ENCODE measurements at places on chromosomes 3 and 15. TPM values are rescaled to one million over a fixed set of nuclear protein-coding genes. Genes with fewer than 3 reads are reported as not detected.

The ZXDC gene
- 53.5 TPM for total RNA-seq

The NBEAL2 gene
- 39.7 TPM for total RNA-seq

The MAP1A gene
- total RNA-seq: 39.4 TPM

The TM4SF1 gene
- 227 TPM for total RNA-seq

The KIAA1143 gene
- total RNA-seq: 16.9 TPM

The RARRES1 gene
- 63.8 TPM for total RNA-seq

The SLCO2A1 gene
- total RNA-seq: 7.9 TPM

The LTK gene
- total RNA-seq: 0.81 TPM

The GOLGA6L7 gene
- not detected for total RNA-seq

The LMCD1 gene
- total RNA-seq: 813 TPM

The AADACL2 gene
- not detected for total RNA-seq

- no peak for DNase-seq
These were observed 14.5 kb downstream of the RTP4 start for GRCh38 chr3:187382609-187383151.

DNA sequence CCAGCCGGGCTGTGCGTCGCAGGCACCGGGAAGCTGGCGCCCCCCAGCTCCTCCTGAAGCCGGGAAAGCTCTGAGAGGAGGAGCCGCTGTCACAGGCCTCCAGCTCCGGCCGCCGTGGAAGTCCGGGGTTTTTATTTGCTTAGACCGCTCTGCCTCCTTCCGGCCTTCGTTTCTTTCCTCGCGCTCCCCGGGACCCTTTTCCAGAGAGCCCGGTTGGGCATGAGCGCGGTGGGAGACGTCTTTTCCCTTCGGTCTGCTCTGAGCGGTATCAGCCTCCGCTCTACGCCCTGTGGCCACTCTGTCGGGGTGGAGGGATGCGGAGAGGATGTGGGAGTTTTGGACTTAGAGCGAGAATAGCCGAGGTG is 559 bp downstream of the SENP5 start:
- no peak for DNase-seq

DNA sequence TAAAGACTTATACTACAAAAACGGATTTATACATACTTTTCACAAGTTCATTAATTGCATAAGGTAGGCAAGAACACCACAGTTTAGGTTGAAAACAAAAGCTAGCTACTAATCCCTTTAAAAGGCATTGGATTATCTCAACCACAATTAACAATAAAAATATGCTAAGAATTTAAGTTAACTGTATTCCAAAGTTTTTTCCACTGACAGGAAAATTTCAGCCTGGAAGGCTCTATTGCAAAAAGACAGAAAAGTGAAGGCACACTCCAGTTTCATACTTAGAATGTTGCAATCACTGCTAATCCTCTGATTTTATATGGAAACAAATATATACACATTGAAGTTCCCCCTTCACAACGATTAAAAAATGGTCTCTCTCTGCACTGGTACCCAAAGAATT is 71.5 kb downstream of the TJP1 start:
- DNase-seq: no peak

DNA sequence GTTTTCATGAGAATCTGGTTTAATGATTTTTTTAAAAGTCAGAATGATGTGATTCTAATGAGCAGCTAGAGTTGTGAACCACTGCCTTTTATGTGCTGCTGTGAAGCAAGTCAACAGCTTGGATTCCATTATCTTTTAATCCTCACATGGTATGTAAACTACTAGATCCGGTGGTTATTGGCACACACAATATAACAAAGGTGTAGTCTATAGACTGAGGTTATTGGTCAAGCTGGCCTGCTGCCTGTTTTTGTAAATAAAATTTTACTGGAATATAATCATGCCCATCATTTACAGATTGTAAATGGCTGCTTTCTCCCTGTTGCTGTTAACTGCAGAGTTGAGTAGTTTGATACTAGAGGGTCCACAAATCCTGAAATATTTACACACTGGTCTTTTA is 103.1 kb downstream of the OTOL1 start:
- DNase-seq: no peak

DNA sequence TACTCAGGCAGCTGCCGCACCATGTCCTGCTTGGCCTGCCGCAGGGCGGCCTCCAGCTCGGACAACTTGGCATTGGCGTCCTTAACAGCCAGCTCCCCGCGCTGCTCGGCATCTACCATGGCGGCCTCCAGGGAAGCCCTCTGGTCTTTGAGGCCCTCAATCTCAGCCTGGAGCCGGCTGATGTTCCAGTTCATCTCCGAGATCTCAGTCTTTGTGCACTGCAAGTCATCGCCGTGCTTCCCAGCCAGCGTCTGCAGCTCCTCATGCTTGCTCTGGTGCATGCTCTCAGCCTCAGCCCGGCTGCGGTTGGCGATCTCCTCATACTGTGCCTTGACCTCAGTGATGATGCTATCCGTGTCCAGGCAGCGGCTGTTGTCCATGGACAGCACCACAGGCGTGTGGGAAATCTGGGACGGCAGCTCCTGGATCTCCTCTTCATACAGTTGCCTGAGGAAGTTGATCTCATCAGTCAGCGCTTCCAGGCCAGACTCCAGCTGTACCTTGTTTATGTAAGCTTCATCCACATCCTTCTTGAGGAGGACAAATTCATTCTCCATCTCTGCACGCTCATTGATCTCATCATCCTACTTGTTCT is 15.5 kb upstream of the PSTPIP1 start:
- DNase-seq: no peak

- no peak for DNase-seq
These were observed 60.5 kb upstream of the ETV5 start for GRCh38 chr3:186169379-186169778.

DNA sequence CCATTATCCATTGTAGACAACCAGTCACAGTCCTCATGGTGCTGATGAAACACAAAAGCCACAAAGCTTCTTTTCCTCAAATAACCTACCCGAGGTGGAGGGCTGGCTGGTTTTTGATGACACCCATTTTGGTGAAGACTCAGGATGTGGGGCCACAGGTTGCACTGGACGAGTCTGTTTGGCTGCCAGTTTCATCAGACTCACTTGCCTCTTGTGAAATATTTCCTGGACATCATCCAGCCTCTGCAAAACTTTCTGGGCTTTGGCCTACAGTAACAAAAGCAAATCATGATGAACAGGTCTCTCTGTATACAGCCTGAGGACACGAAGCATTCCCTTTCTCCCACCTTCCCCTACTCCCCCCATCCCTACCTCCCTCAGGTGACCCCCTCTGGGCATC is 42.2 kb downstream of the B3GNT5 start:
- no peak for DNase-seq

GRCh38 chr15:98654790-98655360 is 6.5 kb downstream of the IGF1R start:
- DNase-seq: no peak

- DNase-seq: no peak
These were observed 196.0 kb downstream of the DPH6 start for GRCh38 chr15:35349916-35350315.

- DNase-seq: no peak
These were observed 63.4 kb upstream of the LEKR1 start for GRCh38 chr3:156762631-156763185.

DNA sequence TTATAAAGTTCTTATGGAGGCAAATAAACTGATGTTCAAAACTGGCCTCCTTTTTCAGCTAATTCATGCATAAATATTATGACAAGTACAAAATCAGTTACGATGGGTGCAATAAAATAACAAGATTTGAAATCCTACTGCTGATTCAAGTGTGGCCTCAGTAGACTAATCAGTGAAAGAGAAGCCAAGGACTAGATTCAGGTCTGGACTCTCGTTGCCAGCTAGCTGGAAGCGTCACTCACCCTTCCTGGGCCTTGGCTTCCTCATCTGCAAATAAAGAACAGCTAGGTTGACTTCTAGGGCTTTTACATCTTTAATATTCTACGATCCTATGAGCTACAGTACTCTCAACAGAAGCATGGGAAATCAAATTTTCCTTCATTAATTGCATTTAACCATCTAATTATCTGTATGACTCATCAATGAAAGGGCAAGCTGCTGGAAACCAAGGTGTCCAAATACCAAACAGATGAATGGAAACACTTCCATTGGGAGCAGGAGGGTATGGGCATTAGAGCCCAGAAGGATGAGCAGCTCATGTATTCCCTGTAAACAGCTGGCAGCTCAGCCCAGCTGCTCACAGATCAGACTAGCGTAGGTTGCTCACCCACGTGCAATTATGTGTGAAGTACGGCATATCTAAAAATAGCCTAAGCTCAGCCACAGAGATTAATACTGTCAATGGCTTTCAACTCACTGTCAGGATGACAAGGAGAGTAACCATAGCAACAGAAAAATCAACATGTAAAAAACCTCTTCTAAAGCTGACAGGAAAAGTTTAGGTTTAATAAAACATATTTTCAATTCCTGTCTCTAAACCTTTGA is 294.8 kb downstream of the PLCL2 start:
- DNase-seq: no peak

- DNase-seq: no peak
These were observed 260.6 kb upstream of the MME start for GRCh38 chr3:154819491-154819890.

DNA sequence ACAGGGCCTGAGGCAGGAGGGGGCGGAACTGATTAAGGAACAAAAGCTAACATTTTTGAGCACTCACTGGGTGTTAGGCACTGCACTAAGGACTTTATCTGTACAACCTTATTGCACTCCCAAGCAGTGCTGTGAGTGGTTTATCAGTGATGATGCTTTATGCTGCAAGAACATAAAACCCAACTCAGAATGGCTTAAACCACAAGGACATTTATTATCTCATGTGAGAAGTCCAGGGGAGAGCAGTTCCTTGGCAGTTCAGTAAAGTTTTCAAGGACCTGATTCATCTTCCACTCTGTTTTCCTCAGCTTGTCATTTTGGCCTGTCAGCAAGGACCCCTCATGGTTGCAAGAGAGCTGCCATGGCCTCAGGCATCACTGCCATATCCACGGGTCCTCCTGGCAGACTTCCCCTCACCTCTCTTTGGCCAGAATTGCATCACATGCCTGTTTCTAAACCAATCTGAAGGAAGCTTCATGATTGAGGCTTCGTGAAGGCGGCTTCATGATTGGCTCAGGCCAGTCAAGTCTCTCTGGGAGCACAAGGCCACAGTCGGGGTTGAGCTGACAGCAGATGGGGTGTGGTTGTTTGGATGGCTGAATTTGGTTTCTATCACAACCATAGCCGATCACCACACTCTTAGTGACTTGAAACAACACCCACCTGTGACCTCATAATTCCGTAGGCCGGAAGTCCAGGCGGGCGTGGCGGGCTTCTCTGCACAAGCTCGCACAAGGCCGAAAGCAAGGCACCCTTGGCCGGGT is 15.8 kb downstream of the EFCC1 start:
- no peak for DNase-seq

- DNase-seq: no peak
These were observed 34.7 kb downstream of the SHC4 start for GRCh38 chr15:48928877-48929538.

- DNase-seq: no peak
These were observed 14.6 kb upstream of the RAMAC start for GRCh38 chr15:82971218-82971984.

DNA sequence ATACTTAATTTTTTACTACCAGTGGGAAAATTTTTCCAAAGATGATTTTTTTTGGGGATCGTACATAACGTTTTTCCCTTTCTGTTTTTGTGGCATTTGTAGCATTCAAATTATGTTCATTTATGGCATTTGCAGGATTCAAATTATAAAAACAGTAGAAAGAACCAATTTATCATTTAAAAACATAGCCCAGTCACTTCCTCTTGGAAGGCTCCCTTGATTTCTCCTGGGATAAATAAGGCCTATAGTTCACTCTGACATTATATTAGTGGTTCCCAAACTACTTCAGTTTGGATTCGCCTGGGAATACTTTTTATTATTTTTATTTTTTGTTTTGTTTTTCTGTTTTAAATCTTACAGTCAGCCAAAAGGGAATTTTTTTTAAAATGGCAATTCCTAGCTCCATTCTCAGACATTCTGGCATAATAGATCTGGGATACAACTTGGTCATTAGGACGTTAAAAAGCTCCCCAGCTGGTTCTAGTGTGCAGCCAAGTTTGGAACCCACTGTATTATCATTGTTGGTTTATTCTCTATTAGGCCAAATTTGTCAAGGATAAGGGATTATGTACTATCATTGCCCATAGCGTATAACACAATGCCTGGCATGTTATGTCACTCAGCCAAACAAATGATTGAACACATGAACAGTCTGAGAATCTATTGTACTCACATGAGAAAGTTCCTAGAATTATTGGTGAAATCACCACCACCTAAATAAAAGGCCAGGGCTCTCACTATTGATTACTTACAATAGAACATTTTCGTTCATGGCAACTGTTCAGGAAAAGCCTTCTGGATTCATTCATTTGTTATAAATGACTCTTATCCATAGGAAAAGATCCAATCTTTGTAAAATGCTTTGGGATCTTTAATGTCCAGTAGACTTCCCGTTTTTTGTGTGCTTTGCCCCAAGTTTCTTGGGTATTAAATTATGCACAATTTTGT is 28.9 kb downstream of the RARB start:
- DNase-seq: no peak

DNA sequence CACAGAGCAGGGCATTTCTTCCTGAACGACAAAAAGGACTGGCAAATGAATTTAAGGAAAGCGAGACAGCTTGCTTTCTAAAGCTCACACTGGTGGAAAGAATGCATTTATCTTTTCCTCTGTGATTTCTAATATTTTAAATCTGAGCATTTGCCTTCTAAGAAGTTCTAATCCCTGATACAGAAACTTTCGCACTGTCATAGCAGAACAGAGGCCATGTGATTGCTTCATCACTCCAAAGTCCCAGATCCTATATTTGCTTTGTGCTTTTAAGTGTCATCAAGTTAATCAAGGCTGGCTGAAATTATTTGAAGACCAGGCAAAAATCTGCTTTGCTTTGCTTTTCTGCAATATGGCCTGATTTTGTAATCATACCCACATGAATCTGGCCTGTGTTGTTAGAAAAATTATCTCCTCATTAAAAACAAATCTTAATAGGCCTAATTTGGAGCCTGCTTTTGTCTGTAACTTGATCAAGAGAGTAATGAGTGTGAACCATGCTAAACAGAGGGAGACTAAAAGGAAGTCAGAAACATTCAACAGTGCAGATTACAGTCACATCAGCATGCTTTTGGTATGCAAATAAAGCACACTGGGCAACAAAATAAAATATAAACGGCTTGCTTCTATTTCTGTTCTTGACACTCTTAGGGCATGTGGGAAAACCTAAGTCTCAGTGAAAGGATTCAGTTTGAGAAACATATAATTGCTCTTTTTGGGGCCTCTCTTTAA is 178.2 kb upstream of the ADAMTS9 start:
- no peak for DNase-seq

GRCh38 chr3:155390351-155390750 is 96.9 kb upstream of the STRIT1 start:
- no peak for DNase-seq

DNA sequence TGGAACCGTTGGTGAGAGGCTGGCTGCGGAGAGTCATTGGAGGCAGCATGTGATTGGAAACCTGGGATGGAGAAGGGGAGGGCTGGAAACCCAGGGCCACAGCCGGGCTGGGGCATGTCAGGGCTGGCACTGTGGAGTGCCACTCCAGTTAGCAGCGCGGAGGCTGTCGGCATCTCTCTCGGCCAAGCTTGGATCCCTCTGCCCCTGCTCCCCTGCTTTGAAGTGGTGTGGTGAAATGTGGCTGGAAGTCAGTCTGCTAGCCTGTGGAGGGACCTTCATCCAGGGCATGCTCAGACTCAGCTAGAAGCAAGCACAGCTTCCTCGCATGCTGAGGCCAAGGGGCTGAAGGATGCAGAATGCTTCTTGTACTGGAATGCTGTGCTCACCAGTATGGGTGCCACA is 13.5 kb downstream of the SLCO3A1 start:
- DNase-seq: no peak

All from thoracic aorta (tissue), 2 donors.